ENCODE measurements at places on chromosomes 5 and 9.
A peak's percentile ranks its signal among the peaks of the same experiment; 100 is the strongest.

- no peak for DNase-seq
Measured at GRCh38 chr9:114486205-114486963, 18.9 kb downstream of the WHRN start.

GRCh38 chr9:123414204-123414603, 58.2 kb downstream of the CRB2 start:
- DNase-seq, result no peak

DNA sequence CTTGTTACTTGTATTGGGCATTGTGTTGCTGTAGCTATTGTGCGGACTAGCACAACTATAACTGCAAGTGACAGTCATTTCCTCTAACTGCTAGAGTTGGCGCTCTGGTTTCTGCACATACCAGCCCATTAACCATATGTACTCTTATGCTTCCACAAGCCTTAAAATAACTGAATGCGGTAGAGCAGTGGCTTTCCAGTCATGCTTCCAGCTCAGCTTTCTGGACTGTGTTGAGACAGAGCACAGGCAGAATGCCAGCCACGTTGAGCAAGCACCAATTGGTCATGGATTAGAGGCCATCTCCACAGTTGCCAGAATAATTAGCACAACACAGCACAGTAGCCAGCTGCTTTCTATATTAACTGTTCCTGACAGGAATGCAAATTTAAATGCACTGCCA, 12.2 kb downstream of the INVS start:
- DNase-seq, result no peak

GRCh38 chr5:127053049-127053448, 20.3 kb downstream of the C5orf63 start:
- DNase-seq, result no peak

GRCh38 chr9:97985058-97985861, 2.1 kb downstream of the ANP32B start:
- DNase-seq, result no peak

DNA sequence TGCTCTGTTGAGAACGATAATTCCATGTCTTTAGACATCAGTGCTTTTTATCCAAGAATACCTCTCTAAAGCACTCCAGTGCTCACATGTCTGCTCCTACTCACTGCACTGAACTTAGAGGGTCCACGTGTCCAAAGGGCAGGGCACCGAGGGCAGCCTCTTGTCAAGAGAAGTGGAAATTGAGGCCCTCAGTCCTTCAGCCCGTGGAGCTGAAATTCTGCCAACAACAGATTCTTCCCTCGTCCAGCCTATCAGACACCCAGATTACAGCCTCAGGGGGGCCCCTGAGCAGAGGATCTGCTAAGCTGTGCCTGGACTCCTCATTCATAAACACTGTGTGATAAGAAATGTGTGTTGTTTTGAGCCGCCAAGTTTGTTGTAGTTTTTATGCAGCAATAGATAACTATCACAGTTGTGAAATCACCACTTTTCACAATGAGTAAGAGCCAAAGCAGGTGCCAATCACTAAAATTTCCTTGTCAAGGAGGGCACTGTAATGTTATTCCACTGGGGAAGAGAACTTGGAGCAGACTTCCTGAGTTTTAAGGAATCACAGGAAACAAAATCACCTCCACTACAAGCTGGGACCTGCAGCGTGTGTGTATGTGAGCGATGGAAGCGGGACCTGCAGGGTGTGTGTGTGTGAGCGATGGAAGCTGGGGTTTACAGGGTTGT, 58.8 kb upstream of the IGFBPL1 start:
- DNase-seq, result no peak

- DNase-seq, result no peak
Measured at GRCh38 chr5:16975950-16976624, 40.0 kb upstream of the MYO10 start.

DNA sequence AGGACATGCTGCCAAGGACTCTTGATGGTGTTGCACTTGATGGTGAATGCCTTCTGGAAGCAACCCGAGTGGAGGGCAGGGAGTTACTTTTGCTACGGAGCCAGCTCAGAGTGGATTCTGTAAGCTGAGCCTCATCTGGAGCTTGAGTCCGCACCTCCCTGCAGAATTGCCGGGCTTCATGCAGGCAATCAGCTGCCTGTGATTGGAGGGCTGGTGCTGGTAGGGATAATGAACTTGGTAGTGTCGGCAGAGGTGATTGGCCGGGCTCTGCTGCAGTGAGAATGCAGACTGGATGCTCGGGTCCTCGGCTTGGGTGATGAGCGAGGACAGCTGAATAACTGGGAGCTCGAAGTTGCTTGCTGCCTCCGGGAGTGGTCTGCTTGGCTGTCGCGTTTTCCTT, 23.1 kb downstream of the SLC25A25 start:
- DNase-seq, result peak; percentile 90

- DNase-seq, result no peak
Measured at GRCh38 chr5:120771202-120771601, 307.1 kb downstream of the PRR16 start.

- DNase-seq, result no peak
Measured at GRCh38 chr9:94706922-94707321, 19.6 kb upstream of the AOPEP start.

- DNase-seq, result no peak
Measured at GRCh38 chr5:136028782-136029742, at the start of gene TGFBI. Gene TGFBI (plus strand): TSS chr5:136028988. CDS start chr5:136029056, 68 bp downstream.

DNA sequence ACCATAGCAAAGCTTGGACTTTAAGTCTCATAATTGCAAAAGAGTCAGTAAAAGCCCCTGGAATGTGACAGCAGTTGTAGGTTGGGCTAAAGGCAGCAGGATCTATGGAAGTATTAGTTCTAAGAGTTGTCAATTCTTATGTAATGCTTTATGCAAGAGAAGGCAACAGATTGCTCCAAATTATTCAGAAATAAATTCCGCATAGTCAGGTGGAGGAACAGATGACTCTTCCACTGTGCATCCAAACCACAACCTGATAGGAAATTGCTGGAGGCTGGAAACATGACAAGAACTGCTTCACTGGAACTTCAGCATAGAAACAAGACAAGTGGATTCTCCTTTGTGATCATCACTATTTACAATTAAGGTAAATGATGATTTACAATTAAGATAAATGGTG, 101.0 kb downstream of the STARD4 start:
- no peak for DNase-seq

- no peak for DNase-seq
Measured at GRCh38 chr9:19176856-19177255, 49.6 kb upstream of the PLIN2 start.

GRCh38 chr9:133543772-133544467, 9.4 kb downstream of the ADAMTSL2 start:
- no peak for DNase-seq

GRCh38 chr5:170791325-170791954, 7.9 kb downstream of the GABRP start:
- peak; percentile 46 for DNase-seq

- DNase-seq, result peak; percentile 45
Measured at GRCh38 chr5:78627175-78627574, 21.4 kb downstream of the LHFPL2 start.

GRCh38 chr9:94746541-94747370, 20.3 kb downstream of the AOPEP start:
- peak; percentile 73 for DNase-seq

DNA sequence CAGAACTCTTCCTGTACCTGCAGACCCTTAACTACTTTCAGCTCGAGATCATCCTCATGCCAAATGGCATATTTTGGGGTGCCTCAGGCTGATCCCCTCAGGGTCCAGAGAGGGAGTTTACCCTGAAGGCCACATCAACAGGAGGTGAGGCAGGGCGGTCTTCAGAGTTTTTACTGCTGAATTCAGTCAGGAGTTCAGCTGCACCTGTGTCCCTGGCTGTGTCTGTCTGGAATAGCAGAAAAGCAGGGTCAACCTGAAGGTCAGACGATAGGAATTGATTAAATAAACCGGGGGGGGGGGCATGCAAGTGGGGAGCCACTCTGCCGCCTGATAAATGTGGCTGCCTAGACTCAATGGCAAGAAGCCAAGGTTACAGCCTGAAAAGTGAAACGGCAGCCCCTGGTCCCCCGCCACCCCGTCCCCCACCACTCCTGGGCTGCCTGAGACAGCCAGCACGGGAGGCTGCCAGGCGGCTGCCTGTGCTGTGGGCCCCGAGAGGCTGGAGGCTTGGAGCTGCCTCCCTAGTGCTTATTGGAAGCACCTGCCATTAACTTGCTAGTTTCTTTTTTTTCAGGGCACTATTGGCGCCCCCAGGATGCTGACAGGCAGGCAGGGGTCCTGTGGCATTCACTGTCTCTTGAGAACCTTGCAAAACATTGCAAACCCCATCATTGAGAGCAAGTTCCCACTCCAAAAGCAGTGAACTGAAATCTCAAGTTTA, 182.7 kb upstream of the PPP1R26 start:
- no peak for DNase-seq

- DNase-seq, result no peak
Measured at GRCh38 chr5:144460600-144460999, 289.9 kb downstream of the KCTD16 start.

GRCh38 chr5:3252235-3252634, 343.4 kb upstream of the IRX1 start:
- no peak for DNase-seq

DNA sequence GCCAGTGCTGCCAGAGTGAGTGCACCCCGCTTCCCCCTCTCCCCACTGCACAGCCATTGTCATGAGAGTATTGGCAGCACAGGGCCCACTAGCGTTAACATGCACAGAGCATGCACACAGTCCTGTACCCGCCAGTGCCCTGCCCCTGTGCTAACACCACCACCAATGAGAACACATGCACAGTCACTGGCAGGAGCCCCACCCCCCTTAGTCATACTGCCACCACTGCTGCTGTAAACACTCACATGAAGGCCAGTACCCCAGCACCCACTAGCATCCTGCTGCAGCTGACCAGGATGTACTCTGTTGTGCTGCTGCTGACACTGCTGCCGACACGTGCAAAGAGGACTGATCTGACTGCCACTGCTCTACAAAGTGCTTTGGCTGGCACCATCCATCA, 19.5 kb upstream of the RANBP6 start:
- DNase-seq, result no peak

- DNase-seq, result no peak
Measured at GRCh38 chr5:127536687-127537086, 19.2 kb downstream of the PRRC1 start.

DNA sequence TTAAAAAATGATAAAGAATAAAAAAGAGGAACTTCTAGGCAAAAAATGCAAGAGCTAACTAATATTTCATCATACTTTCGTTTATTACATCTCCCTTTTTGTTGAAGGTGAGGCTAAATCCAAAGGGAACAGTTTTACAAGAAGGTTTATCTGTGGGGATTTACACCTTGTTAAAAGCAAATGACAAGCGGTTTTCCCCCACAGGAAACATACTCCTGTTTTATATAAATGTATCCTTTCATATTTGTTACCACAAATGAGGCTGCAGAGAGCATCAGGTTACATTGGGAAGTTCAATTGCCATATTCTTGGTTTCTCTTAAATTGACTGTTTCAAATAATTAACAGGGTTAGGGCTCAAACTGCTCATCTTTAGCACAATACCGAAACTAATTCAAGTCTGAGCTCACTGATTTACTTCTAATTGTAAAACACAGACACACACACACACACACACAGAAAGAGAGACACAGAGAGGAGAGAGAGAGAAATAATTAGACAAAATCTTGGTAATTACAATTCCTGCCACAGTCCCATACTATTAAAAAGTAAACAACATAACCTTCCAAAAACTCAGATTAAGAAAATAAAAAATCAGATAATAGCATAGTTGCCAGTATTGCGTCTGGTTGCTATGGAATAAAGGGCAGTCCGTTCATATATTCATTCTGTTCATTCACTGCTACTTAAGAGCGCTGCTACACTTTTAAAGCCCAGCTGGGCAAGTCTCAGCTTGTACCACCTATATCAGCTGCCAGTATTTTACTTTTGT, 17.1 kb downstream of the RFX3 start:
- DNase-seq, result no peak

- DNase-seq, result no peak
Measured at GRCh38 chr5:171271798-171272197, 37.2 kb upstream of the TLX3 start.

DNA sequence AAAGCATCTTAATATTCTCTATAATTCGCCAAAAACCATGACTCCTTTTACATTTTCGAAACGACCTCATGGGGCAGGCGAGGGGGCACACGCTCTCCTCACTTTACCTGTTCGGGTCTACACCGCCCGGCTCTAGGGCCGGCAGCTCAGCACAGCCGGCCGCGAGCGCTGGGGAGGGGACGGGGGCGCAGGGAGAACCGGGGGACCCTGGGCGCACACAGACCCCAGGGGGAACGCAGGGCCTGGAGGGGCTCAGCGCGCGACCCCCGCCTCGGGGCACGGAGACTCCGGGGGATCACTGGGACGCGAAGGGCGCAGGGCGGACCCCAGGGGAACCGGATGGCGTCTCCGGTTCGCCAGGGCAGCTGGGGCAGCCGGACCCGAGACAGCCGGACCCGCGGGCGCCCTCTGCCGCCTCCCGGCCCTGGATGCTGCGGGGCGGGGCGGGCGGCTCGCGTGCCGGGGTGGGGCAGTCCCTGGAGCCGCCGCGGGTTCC, at the start of gene AHRR:
AHRR (plus strand) TSS at position 485 of the 496 bp plus-strand sequence. CDS start 22,189 bp downstream, outside the sequence.
- DNase-seq, result no peak

GRCh38 chr5:78624011-78624541, 24.5 kb downstream of the LHFPL2 start:
- peak; percentile 84 for DNase-seq

GRCh38 chr9:1373445-1373844, 323.3 kb downstream of the DMRT2 start:
- DNase-seq, result no peak

DNA sequence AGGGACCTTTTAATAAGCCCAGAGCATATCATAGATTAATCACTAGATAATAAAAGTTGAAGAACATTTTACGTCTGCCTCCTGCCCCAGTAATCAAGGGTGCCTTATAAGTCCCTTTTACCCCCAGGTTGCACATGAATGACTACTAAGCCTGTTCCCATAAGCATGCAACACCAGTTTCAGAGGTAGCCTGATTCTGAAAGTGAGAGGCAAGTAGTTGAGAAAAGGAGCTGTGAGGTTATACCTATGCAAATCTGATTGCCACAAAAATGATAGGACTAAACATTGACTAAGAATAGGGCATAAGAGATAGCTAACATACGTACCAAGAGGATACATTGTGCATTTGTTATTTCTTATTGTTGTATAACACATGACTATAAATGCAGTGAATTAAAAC, 681.9 kb downstream of the ISL1 start:
- DNase-seq, result no peak

DNA sequence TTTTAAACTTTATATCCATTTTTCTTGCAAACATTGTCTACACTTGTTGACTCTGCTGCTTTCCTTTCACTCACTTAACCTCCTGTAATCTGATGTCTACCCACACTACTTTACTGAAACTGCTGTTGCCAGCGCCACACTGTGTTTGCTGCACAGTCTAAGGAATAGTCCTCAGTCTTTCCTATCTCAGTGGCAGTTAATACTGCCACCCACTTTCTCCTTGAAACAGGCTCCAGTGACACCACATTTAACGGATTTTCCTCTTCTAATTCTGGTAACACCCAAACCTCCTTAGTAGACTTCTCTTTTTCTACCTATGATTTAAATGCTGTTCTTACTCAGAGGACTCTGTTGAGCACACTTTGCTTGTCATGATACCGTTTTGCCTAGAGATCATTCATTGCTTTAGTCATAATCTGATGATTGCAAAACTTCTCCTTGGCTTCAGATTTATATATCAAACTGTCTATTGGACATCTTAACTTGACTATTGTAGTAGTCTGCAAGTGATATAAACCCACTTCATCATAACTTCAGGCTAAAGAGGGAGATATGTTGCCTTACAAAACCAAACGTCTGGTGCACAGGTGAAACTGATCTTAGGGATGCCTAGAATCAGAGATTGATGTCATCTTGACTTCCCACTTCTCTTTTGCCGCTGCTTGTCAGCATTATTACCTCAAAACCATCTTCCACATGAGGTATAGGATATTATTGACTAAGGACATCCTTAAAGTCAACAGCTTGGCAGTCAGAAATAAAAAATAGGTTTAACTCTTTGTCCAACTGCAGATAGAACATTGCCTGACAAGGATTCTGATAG, 94.1 kb downstream of the CDC42SE2 start:
- DNase-seq, result no peak

Data from SK-N-DZ (cell line).